Omental fat pad (tissue), 4 donors: ENCODE measurements at places on chromosomes 3 and 15. TPM values are rescaled to one million over a fixed set of nuclear protein-coding genes. Genes with fewer than 3 reads are reported as not detected.

DNA sequence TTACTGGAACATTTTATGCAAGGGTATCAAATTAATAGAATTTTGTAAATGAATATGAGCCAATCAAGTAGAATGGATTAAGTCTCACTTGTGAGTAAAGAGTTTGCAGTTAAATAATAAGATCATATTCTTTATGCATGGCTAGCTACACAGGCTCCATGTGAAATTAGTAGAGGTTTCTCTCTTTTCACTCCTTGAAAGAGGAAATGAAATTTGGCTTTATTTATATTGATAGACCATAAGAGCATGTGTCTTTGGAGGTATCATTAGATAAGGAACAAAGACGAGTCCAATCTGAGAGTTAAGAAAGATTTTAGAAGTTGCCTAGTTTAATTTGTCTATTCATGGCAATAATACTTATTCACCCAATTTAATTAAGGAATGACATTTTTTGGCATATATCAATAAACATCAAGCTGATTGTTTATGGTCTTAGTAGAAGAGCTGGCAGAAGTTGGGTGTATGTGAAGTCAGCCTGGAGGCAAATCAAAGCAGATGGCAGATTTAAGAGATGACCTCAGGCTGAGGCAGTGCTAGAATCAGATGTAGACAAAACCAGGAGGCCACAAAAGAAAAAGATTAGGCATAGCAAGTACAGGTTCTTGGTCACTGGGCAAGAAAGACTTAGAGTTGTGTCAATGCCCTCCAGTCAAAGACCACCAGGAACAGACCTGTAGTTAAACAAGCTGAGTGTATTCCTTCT lies 406.5 kb upstream of the ARHGEF26 start:
- no peak for DNase-seq

DNA sequence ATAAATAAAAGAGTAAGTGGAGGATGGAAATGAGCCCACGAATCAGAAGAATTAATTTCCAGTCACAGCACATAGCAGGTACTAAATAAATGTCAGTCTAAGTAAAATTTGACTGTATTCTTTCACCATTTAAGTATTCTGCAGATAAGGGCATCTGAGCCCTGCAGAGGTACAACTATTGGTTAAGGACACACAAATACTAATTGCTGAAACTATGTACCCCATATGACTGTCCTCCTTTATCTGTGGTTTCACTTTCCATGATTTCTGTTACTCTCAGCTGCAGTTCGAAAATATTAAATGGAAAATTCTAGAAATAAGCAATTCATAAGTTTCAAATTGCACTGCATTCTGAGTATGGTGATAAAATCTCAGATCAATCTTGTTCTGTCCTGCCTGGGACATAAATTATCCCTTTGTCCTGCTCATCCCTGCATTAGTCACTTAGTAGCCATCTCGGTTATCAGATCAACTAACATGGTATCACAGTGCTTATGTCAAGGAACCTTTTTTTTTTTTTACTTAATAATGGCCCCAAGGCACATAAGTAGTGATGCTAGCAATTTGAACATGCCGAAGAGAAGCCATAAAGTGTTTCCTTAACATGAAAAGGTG lies 95.1 kb downstream of the LSAMP start:
- no peak for DNase-seq

GRCh38 chr15:61444585-61444984 lies 215.5 kb upstream of the RORA start:
- DNase-seq = no peak

Gene DPPA2
- not detected for total RNA-seq

Gene EPHB3
- total RNA-seq = 0.79 TPM

Gene IGDCC3
- total RNA-seq = not detected

Gene TMEM207
- not detected for total RNA-seq

DNA sequence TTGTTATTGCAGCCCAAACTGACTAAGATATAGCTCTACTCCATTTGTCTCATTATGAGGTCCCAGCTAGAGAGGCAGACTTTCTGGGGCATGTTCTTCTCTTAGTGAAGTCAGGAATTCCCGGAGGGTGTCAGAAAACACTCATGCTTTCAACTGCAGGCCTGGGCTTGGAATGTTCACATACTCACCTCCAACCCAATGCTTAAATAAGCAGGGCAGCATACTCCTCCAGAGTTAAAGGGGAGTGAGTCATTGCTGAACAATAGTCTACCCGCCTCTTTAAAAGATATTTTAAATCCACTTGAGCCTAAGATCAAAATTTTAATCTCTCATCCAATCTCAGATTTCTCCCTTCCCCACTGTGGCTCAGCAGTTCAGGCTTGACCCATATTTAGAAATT lies 167.8 kb upstream of the DPH6 start:
- DNase-seq = no peak

- DNase-seq = no peak
These were observed 32.3 kb downstream of the VGLL4 start for GRCh38 chr3:11611341-11611799.

DNA sequence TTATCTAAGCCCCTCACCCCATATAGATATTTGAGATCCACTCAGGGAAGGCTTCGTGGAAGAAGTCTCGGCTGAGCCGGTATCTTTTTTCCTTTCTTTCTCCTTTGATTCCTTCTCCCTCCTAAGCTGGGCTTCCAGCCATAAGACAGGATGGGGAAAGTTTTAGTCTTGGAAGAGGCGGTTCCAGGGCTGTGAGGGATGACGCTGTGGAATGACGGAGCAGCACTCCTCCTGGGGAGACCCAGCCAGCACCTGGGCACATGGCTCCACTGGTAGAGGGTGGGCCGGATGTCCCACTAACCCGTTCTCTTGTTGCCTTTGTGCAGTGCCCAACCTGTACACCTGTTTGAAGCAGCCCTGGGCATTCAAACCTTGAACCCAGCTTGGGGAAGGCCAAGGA lies 43.2 kb upstream of the FAM107A start:
- no peak for DNase-seq

DNA sequence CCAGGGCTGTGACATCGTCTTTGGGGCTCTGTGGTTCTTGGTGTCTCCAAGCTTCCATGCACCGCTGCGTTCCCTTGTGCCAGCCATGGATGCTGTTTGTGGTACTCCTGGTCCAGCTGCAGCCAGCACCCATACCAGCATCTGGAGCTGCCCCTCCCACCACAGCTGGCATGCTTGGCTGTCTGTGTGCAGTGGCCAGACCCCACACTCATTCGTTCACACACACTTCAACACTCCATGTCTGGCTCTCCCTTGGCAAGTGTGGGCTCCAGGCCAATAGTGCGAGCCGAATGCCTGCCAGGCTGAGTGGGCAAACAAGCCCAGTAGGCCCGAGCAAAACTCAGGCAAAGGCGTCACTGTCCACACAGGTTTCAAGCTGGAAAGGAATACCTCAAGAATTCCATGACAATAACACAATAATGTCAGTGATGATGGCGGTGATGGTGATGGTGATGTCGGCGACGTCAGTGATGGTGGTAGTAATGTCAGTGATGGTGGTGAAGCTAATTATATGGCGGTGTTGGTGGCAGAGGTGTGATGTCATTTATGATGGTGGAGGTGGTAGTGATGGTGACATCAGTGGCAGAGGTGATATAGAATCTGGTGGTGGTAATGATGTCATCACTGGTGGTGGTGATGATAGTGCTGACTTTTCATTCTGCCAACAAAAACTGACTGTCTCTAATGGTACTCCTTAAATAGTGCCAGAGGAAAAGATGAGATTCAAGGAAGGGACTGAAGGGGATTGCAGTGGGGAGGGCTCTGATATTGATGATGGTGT lies 19.3 kb downstream of the TBC1D21 start:
- no peak for DNase-seq

Gene RBPMS2
- total RNA-seq = 2.6 TPM

DNA sequence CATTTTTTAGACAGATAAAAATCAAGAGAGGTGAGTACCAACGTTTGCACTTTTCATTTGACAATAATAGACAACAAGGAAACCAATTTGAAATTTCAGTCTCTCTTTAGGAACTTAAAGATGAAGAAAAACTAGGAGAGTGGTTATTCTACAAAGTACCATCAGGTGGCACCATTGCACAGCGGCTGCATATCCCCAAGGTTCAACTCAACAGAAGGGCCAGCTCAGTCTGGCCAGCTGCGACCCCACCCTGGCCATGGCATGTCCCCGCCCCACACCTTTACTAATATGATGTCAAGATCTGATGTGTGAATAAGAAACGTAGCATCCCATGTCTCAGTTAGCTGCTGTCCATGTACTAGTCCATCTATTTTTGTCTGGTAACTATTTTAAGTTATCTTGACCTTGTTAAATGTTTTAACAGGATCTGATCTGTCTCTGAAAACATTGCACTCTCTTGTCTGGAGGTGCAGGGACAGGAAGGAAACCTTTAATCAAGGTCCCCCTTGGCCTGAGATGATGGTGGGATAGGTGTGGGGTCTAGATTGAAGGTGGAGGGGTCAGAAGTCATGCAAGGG lies 35.5 kb upstream of the CGNL1 start:
- DNase-seq = no peak

Gene PTPN23
- total RNA-seq = 43.7 TPM

Gene GCSAM
- total RNA-seq = 0.48 TPM

DNA sequence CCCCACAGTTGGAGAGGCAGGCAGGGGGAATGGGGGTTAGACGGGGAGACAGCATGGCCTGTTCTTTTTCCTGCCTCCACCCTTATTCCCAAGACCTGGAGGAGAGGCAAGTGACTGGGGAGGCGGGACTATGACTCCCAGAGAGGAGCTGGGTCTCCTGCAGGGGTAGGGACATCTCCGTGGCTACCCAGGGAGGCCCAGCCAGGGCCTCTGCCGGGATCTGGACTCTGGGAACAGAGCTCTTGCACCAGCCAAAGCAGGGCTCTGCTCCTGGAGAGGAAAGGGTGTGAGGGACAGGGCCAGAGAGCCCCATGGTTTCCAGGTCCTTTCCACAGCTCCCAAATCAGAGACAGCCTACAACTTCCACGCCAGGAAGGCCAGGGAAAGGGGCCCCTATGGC lies 22.8 kb downstream of the CFAP100 start:
- DNase-seq = no peak

Gene PLAAT1
- total RNA-seq = 0.56 TPM

DNA sequence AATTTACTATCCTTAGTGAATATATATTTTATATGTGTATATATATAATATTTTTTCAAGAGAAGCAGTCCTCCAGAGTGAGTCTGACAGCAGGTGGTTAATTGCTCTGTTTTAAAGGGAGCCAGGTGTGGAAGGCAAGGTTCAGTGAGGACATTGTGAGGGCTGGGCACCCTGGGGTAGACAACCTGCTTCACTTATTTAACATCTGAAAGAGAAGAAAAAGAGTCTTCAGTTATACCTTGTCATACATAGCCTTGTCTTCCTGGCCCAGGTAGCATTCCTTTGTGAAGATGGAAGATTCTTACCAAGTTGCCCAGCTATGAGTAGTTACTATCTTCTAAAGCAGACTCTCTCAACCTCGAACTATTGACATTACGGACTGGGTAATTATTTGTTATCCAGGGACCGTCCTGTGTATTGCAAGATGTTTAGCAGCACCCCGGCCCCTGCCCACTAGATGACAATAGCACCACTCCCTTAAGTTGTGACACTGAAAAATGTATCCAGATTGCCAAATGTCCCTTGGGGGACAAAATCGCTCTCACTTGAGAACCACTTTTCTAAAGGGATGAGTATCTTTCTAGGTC lies 336.0 kb upstream of the TRIM42 start:
- no peak for DNase-seq

Gene GUCA1C
- not detected for total RNA-seq

GRCh38 chr3:11996480-11996879 lies 7.7 kb upstream of the SYN2 start:
- DNase-seq = no peak

DNA sequence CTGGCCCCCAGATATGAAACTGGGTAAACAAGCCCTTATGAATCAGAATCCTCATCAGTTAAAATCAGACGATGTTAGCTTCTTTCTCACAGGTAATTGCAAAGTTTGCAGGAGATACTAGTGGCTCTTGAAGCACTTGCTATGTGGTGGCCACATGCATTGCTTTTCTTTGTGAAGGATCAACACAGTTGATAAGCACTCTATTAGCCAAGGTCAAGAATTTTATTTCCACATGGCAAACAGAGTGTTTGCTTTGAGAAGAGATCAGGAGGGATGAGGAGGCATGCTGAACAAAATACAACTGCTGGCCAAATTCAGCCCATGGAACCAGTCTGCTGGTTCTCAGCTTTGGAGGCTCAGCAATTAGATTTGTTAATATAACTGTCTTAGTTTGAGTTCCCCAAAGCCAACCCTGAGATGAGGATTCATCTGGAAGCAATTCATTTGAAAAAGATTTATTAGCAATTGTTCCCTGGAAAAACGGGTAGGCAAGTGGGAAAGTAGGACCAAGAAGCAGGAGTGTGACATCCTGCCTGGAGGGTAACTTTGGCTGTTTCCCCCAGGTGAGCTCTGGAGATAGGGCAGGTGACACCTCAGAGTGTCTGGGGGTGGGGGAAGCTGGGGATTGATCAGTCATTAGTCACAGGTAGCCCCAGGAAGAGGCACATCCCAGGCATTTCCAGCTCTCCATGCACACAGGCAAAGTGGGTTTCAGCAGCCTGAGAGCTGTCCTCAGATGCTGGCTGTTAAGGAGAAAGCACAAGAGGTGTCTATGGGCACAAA lies 180.3 kb downstream of the ABHD5 start:
- DNase-seq = no peak

- DNase-seq = no peak
These were observed 25.0 kb downstream of the LSM3 start for GRCh38 chr3:14203521-14204079.

DNA sequence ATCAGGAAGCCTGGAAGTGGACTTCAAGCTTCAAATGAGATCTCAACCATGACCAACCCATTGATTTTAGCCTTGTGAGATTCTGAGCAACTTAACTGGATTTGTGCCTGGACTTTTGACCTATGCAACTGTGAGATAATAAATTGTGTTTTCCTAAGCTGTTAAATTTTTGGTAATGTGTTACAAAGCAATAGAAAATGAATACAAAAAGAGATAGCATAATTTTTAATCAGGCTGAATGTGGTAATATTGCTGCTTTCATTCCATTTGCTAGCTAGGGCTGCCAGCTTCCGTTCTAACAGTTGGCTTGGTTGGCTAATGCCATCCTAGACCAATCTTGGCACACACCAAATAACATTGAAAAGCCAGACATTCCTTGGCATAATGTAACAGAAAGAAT lies 12.2 kb downstream of the PROS1 start:
- no peak for DNase-seq

DNA sequence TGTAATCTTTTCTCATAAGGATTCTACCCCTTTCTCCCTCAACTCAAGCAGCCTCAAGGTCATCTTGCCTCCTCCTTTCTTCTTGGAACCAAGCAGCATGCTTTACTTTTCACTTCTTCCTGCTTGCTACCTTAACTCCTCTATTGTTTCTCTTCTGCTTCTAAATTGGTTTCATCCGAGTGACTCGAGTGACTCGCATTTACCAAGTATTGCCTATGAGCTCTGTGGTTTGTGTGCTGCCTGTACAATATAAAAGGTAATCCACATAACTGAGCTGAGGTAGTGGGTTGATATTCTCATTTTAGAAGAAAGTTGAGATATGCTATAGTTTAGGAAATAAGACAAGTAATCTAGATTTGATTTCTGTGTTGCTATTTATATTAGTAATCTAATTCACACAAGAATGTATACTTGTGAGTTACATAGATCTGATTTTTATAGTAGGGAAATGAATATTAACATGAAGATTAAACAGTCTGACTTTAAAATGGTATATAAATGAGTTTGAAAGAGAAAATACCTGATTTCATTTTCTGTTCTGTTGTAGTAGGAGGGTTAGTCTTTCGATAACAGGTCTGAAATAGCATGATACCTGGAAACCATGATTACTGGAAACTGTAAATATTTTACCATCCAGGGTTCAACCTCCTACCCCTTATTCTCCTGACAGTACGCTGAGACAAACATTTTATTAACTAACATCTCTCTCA lies 5.5 kb downstream of the HHLA2 start:
- DNase-seq = no peak
